Mesothelial cell of epicardium (in vitro differentiated cells): ENCODE measurements at places on chromosomes 3 and 15. TPM values are rescaled to one million over a fixed set of nuclear protein-coding genes. Genes with fewer than 3 reads are reported as not detected.

DNA sequence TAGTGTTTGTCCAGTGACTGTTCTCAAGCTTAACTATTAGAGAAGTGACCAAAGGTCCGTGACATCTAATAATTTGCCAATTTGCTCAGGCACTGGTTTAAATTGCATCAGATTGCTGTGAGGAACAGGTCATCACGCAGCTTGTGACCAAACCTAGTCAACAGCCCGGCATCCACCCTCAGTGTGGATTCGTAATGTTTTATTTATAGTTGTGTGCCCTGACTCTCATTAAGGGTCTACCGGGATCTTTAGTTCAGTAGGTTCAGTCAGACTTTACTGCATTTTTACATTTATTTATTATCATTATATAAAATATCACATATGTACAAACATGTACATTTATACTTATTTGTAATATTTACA lies 46.4 kb upstream of the PGPEP1L start:
- peaks cover 8% of the 10 kb centered on the region for H3K27me3 ChIP-seq
- H3K27ac ChIP-seq, result no peak overlapping the region
- no peak for DNase-seq
- no peaks in the 10 kb centered on the region for H3K36me3 ChIP-seq
- no peak overlapping the region for H3K4me3 ChIP-seq
- peaks cover 2% of the 10 kb centered on the region for H3K4me1 ChIP-seq

CCK gene
- not detected in 3 replicates for total RNA-seq

GRCh38 chr15:92801774-92802464 lies 98.2 kb upstream of the CHD2 start:
- DNase-seq, result no peak
- no peak overlapping the region for H3K4me3 ChIP-seq
- H3K27me3 ChIP-seq, result no peaks in the 10 kb centered on the region
- H3K36me3 ChIP-seq, result peaks cover 4% of the 10 kb centered on the region
- H3K27ac ChIP-seq, result peak overlapping the region; percentile 22

- peaks cover 4% of the 10 kb centered on the region for H3K4me1 ChIP-seq
- H3K36me3 ChIP-seq, result no peaks in the 10 kb centered on the region
- H3K27ac ChIP-seq, result no peak overlapping the region
- H3K27me3 ChIP-seq, result peaks cover 23% of the 10 kb centered on the region
- DNase-seq, result no peak
- H3K4me3 ChIP-seq, result no peak overlapping the region
These were observed 8.9 kb upstream of the ADPGK start for GRCh38 chr15:72792431-72792830.

DNA sequence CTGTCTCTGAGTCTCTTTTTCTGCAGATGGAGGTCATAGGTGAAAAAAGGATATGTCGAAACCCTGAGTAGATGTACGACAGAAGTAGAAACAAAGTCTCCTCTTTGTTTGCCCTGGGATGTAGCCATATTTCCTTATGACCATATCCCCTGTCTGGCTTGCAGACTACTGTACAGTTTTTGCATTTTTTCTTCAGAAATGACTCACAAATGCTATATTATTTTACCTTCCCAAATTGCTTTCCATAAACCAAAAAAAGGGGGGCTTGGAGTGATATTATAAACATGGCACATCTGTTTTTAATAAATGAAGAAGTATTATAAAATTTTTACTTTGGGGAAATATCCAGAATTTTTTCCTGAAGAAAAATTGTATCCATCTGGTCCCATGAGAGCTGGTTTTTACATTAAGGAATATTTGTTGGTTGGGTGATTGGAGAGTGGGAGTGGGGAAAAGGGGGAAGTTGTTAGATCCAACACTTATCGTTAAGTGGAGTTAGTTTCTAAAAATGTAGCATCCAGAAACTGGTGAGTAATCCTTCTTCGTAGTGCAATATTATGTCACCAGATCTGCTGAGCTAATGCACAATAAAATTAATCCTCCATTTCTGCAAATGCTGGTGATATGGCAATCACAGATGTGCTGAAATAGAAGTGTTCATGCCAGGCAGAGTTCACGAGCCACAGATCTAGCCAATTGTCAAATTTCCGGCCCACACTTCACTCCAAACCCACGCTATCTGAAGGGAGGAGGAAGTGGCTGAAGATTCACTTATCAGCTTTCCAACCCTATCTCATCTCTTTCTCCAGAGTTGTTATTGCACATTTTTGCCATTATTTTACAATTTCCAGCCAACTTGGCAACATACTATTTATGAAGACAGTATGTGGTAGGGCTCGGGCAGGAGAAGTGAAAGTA lies 313.6 kb upstream of the ATP11B start:
- no peak overlapping the region for H3K27ac ChIP-seq
- peaks cover 21% of the 10 kb centered on the region for H3K4me1 ChIP-seq
- no peak for DNase-seq
- H3K4me3 ChIP-seq, result no peak overlapping the region
- H3K27me3 ChIP-seq, result no peaks in the 10 kb centered on the region

PPP2R3A gene
- 18.7 to 19.8 TPM (median 18.9 TPM) in 3 replicates for total RNA-seq

DNA sequence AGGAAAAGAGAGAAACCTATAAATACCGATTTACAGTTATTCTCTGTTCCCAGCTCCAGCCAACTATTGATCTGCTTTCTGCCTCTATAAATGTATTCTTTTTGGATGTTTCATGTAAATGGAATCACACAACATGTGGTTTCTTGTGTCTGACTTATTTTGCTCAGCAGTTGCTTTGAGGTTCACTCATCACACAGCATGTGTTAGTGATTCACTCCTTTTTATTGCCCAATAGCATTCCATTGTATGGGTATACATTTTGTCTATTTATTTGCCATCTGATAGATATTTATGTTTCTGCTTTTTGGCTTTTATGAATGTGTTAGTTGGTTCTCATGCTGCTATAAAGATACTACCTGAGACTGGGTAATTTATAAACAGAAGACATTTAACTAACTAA lies 23.6 kb downstream of the CCR1 start:
- no peaks in the 10 kb centered on the region for H3K36me3 ChIP-seq
- no peak for DNase-seq
- H3K27ac ChIP-seq, result no peak overlapping the region
- no peaks in the 10 kb centered on the region for H3K4me1 ChIP-seq
- no peak overlapping the region for H3K4me3 ChIP-seq
